T-helper 2 cell (primary cell): ENCODE measurements at places on chromosomes 16 and 17.
A peak's percentile ranks its signal among the peaks of the same experiment; 100 is the strongest.

DNA sequence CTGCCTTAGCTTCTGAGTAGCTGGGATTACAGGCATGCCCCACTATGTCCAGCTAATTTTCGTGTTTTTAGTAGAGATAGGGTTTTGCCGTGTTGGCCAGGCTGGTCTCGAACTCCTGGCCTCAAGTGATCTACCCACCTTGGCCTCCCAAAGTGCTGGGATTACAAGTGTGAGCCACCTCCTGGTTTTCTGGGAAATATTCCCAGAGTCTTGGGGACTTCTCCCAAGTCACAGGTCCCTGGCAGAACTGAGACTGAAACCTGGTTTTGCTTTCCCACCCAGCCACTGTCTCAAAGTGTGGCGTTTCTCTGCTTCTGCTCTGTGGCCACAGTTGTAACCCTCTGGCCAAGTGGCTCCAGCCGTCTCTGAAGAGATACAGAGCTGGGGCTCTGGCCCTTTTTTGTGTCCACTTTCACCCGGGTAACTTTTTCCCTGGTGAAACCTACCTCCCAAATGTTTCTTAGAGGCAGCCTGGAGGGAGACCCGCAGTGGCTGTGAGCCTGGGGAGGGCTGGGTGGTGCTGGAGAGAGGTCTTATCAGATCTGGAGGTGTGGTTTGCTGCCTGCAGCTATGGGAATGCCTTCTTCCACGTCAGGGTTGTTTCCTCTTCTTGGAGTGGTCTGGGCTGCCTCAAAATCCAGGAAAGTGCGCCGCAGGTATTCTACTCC is 5.1 kb downstream of the KSR1 start:
- no peak for DNase-seq

GRCh38 chr17:2063261-2064146 is 8.6 kb downstream of the HIC1 start:
- DNase-seq = no peak

DNA sequence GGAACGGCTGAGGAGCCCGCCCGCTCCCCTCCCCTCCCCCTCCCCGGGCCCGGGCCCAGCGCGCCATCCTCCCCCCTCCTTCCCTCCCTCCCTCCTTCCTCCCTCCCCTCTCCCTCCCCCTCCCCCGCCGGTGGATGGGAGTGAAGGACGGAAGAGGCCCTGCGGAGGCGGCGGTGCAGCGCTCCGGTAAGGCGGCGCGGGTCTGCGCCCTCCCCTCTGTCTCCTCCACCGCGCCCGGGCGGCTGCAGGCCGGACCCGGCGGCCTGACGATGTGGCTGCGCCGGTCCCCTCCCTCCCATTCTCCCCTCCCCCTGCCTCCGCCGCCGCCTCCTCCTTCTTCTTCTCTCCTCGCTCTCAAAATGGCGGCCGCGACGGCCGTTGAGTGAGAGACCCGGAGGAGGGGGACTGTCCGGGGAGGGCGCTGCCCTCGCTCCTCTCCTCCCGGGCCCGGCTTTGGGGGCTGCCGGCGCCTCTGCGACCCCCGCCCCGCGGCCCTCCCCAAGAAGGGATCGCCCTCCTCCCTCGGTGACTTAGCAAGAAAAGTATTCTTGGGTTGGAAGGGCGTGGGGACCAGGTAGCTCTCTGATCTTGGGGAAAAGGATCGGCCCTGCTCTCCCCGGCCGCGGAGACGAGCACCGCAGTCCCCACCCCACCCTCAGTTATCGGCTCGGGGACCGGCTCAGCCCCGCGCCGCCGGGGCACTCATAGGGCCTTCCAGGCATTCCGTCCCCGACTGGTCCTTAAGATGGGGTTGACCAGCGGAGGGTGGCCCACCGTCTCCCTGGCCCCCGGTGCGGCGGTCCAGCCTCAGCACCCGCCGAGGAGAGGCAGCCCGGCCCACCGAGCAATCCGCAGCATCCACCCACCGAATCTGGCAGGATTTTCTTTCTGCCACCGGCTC is 617 bp downstream of the PAFAH1B1 start:
- DNase-seq = peak; percentile 77

- no peak for DNase-seq
These were observed 153.8 kb downstream of the MSI2 start for GRCh38 chr17:57410169-57410568.

DNA sequence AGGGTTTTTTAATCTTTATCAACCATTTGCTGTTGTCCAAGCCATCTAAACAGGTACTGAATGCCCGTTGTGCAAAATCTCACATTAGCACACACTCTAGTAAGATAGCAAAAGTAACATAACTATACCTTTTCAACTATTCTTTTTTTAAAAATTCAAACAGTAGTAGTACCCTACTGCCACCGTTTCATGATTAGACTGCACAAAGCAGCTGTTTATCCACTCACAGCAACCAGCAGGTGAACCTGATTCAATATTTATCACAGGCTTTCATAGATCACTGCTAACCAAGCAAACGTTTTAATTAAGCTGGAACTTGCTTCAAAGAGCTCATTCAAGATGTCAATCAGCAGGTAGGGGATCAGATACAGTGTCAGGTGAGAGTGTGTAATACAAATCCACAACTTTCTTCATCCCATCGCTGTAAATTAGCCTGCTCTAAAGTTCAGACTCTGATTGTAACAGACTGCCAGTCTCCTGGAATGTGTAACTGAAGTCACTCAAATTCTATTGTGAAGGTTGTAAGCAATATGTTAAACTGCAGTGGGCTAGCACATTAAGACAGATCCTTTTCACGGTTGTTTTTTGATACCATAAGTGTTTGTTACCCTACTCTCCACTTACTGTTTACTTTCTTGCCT is 47.3 kb downstream of the BRIP1 start:
- DNase-seq = no peak

- DNase-seq = no peak
These were observed 439.5 kb downstream of the WWOX start for GRCh38 chr16:78538919-78539318.

DNA sequence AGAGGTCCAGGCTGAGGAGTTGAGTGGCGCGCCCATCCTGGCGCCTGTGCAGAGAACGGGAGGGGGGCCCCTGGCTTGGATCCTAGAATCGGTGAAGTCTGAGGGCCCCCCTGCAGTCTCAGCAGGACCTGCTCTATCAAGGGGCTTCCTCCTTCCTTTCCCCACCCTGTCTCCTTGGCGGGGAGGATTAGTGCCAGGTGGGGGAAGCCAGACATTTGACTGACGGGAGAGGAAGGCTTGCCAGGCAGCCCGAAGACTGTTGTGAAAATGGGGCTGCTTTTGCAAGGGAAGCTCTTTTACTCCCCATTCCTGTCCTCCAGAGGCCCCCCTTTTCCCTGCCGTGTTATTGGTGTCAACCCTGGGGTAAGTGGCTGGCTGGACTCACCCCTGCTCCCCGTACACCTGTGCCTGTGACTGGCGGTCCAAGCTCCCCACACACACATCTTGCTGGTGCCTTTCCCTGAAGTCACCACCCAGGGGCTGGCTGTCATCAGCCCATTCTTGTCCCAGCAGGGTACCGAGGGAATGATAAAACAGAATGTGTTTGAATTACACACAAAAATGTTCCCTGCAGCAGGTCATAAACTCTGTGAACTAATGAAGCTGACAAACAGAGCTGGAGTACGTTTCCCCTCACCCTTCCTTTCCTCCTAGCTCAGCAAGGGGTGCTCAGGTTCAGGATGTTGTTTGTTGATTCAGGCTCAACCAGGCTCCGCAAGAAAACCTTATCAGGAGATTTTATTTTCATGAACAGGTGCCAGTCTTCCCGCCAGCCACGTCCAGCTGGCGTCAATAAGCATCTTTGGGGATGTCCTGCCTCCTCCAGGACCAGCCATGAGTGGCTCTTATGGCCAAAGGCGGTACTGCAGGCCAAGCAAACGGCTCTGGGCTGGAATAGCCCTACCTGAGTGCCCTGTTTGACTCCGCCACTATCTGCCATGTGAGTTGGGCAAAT is 4.4 kb upstream of the ARMC7 start:
- DNase-seq = no peak

DNA sequence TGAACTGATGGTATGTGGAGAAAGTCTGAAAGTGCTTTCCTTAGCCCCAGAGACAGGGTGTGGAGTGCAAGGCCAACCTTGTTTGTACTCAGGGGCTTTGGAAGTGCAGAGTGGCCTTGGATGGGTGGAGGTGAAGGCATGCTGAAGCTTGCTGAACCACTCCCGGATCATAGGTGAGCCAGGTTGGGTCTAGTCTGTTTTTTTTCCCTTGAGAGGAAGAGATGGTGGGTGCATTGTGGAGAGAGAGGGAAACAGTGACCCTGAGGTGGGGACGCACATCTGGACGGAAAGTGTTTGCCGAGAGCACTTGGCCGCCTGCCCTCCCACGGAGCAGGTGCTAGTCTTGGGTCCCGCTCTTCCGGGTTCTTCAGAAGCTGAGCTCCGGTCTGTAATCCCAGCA is 12.5 kb downstream of the ABAT start:
- no peak for DNase-seq

GRCh38 chr17:17079761-17080160 is 37.5 kb downstream of the MPRIP start:
- DNase-seq = no peak

- no peak for DNase-seq
These were observed 4.3 kb upstream of the NXN start for GRCh38 chr17:983921-984320.

DNA sequence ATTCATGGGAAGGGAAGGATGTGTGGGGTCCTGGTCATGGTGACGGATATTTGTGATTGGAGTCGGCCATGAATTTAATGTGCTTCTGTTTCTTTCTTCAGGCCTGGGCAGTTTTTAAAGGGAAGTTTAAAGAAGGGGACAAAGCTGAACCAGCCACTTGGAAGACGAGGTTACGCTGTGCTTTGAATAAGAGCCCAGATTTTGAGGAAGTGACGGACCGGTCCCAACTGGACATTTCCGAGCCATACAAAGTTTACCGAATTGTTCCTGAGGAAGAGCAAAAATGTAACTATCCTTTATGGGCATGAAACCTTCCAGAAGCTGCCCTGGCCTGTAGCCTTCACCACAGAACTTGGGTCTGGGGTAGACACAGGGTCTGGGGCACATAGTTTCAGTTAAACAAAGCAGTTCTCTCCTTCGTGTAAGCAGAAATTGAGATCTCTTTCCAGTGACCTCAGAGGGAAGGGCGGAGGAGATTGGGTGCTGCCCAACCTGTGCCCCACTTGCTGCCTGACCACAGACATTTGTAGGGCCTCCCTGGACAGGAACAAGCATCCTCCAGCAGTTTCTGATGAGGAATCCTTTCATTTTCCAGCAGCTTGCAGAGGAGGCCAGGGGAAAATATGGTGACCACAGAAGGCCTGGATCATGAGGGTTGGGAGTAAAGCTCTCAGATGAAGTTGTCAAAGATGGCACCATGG is 10.1 kb downstream of the IRF8 start:
- no peak for DNase-seq

- DNase-seq = no peak
These were observed 4.7 kb upstream of the WDR24 start for GRCh38 chr16:694863-695354.

- no peak for DNase-seq
These were observed 3.4 kb upstream of the PDZD9 start for GRCh38 chr16:22004341-22004740.
